ENCODE measurements at places on chromosomes 7 and 10. TPM values are rescaled to one million over a fixed set of nuclear protein-coding genes. Genes with fewer than 3 reads are reported as not detected.

INMT gene
- total RNA-seq: not detected

HPS1 gene
- total RNA-seq: 58.5 TPM

GPR22 gene
- total RNA-seq: not detected

PON1 gene
- total RNA-seq: 0.65 TPM

GDF2 gene
- total RNA-seq: not detected

EBF3 gene
- not detected for total RNA-seq

ATRNL1 gene
- 0.23 TPM for total RNA-seq

GPR85 gene
- total RNA-seq: not detected

TRIM50 gene
- total RNA-seq: not detected

TMEM140 gene
- total RNA-seq: 26.4 TPM

DDX21 gene
- total RNA-seq: 138 TPM

DNA sequence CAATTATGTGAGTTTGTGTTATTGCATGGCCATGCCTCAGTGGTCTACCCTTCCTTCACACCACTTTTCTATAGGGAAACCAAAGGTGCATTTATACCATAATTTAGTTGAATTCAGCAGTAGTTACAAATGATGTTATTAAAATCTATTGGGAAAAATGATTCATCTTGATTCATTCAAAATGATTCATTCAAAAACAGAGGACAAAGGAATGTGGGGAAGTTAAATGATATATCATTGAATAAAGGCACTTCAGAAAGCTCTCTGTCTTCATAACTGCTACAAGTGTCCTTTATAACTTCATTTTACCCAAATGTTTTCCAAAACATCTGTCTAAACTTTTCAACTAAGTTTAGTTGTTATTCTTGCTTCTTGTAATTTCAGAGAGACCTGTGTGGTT lies 722.9 kb downstream of the GRM8 start:
- no peak for DNase-seq
- H3K27ac ChIP-seq: no peak overlapping the region
- H3K4me1 ChIP-seq: no peaks in the 10 kb centered on the region
- H3K36me3 ChIP-seq: no peaks in the 10 kb centered on the region
- no peaks in the 10 kb centered on the region for H3K27me3 ChIP-seq

- no peak for DNase-seq
- no peak overlapping the region for H3K4me3 ChIP-seq
- peaks cover 4% of the 10 kb centered on the region for H3K27me3 ChIP-seq
- no peaks in the 10 kb centered on the region for H3K4me1 ChIP-seq
These were observed 105.3 kb downstream of the PTPN20 start for GRCh38 chr10:47016564-47016963.

- no peaks in the 10 kb centered on the region for H3K36me3 ChIP-seq
- H3K4me3 ChIP-seq: no peak overlapping the region
- no peaks in the 10 kb centered on the region for H3K4me1 ChIP-seq
- H3K27me3 ChIP-seq: no peaks in the 10 kb centered on the region
These were observed 342.5 kb downstream of the RPS24 start for GRCh38 chr10:78375854-78376785.

DNA sequence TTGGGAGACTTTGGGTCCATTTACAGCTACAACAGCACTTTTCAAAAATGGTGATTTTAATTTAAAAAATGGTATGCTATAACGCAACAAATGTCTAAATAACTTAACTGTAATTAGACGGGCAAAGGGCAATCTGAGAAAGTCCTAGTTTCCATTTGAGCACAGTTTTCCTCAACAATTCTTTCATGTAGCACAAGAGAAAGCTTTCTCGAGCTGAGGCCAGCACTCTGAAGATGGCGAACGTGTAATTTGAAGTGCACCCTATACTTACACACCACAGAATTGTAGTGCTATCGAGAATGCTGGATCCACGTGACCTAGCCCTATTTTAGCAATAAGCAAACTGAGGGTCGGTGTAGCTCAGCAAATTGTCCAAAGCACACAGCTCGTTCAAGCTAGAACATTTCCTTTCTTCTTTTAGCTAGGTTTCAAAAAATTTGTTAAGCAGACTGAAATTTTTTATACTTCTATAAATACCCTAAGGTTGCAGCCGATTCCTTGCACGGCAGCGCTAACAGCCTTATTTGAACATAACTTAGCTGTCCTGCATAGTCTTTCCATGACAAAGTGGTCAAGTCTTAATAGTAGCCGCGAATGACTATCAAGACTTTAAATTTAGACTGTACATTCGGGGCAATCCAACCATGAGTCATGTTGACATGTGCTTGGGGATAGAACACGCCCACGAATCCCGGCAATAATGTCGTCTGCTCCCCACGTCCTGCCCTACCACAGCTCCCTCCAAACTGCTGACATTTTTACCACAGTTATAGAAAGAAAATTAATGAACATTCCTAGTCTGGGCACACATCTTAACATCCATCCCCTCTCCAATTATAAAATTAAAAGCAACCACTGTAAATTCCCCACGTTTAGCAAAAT lies 10.0 kb downstream of the KLF6 start:
- peak overlapping the region; percentile 35 for H3K4me3 ChIP-seq
- H3K27me3 ChIP-seq: no peaks in the 10 kb centered on the region
- H3K4me1 ChIP-seq: peaks cover 48% of the 10 kb centered on the region

DNA sequence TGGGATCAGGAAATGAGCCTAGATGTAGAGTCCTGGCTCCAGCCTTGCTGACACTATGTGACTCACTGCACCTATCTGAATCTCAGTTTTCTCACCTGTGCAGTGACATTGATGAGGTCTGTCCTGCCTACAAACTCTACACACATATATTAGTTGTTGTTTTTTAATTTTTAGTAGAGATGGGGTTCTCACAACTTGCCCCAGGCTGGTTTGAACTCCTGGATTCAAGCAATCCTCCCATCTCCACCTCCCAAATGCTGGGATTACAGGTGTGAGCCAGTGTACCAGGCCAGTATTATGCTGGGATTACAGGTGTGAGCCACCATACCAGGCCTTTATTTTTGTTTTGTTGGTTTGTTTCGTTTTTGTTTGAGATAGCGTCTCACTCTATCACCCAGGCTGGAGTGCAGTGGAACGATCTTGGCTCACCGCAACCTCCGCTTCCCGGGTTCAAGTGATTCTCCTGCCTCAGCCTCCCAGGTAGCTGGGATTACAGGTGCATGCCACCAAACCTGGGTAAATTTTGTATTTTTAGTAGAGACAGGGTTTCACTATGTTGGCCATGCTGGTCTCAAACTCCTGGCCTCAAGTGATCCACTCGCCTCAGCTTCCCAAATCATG lies 11.8 kb upstream of the DDIT4 start:
- H3K4me1 ChIP-seq: peaks cover 70% of the 10 kb centered on the region
- H3K36me3 ChIP-seq: peaks cover 1% of the 10 kb centered on the region
- no peak for DNase-seq
- peak overlapping the region; percentile 95 for H3K27ac ChIP-seq
- H3K27me3 ChIP-seq: no peaks in the 10 kb centered on the region

GRCh38 chr10:17240616-17241015 lies 12.6 kb downstream of the VIM start:
- peaks cover 7% of the 10 kb centered on the region for H3K36me3 ChIP-seq
- H3K4me1 ChIP-seq: peaks cover 6% of the 10 kb centered on the region
- no peaks in the 10 kb centered on the region for H3K27me3 ChIP-seq
- DNase-seq: no peak
- H3K4me3 ChIP-seq: no peak overlapping the region

GRCh38 chr10:124671486-124672075 lies 72.6 kb downstream of the FAM53B start:
- peaks cover 62% of the 10 kb centered on the region for H3K4me1 ChIP-seq
- DNase-seq: peak; percentile 43
- H3K27ac ChIP-seq: peak overlapping the region; percentile 73
- H3K4me3 ChIP-seq: peak overlapping the region; percentile 57
- no peaks in the 10 kb centered on the region for H3K27me3 ChIP-seq

DNA sequence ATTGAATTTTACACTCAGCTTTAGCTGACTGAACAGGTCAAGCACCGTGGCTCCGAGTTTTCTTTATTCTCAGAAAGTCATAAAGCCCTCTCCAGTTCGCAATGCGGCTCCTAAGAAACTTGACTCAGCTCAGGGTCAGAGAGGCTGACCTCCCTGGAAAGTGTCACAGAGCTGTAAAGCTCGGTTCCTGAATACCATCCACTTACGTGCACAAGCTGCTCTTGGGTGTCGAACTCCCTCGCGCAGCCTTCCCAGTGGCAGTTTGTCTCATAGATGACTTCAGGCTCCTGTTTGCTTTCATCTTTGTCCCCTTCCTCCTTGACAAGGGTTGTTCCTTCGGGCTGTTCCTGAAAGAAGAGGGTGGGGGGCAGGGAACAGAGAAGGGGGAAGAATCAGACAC lies 213.7 kb downstream of the GLI3 start:
- no peaks in the 10 kb centered on the region for H3K36me3 ChIP-seq
- no peaks in the 10 kb centered on the region for H3K4me1 ChIP-seq
- H3K27ac ChIP-seq: no peak overlapping the region
- H3K4me3 ChIP-seq: no peak overlapping the region
- no peak for DNase-seq

DNA sequence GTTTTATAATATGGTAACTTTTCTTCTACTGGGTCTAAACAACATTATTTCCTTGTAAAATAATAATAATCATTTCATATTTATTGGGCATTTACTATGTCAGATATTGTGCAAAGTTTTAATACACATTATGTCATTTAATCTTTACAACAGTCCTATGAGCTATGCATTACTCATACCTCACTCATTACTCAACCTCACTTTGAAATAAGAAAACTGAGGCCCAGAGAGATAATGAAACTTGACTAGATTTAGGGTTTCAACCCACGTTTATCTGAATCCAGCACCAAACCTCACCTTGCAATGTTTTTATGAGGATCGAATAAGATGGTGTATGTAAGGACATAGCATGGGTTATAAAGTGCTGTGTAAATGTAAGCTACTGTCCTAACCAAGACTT lies 153.2 kb upstream of the SLC13A1 start:
- no peaks in the 10 kb centered on the region for H3K27me3 ChIP-seq
- DNase-seq: no peak
- no peaks in the 10 kb centered on the region for H3K36me3 ChIP-seq

DNA sequence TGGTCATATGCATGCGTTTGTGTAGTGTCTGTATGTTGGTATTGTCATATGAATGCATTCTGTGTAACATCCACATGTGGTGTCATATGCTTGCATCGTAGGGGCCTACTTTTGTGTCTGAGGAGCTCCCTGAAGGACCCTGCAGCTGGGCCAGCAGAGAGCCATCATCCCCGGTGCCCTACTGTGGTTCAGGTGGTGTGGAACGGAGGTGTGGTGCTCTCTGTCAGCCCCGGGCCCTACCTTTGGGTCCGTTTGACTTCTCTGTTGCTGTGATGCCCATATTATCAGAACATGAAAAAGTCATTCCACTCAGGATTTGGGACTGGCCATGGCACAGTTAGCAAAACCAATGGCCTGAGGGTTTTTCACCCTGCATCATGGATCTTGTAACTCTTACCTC lies 217.9 kb downstream of the ADARB2 start:
- no peaks in the 10 kb centered on the region for H3K4me1 ChIP-seq
- H3K27me3 ChIP-seq: no peaks in the 10 kb centered on the region
- no peaks in the 10 kb centered on the region for H3K36me3 ChIP-seq
- H3K4me3 ChIP-seq: no peak overlapping the region
- H3K27ac ChIP-seq: no peak overlapping the region

DNA sequence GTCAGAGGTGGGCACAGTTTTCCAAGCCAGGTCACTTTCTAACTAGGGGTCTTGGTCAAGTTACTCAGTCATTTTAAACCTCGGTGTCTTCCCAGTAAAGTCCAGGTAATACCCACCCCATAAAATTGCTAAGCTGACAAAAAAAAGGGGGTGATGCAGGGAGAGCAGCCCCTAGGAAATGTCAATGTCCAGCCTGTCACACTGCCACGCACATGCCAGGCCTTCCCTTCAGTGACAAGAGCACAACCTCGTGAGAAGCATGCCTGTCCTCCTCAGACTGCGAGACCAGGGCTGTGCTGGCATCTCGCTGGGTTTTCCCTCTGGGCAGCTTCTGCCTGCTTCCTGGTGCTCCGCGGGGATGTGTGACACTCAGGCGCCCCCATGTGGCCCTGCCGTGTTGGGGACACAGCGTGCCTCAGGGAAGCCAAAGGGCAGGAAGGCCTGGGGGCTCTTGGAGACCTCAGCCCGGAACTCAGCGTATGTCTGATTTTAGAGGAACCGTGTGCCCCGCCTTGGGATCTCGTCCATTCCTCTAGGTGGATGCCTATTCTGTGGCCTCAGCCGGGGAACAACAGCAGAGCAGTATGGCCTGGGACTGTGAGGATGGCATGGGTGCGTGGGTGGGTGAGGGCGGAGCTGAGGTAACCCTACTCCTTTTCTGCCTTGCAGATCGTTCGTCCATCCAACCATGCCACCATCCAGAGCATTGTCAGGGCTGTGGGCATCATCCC lies 10.2 kb upstream of the GDF2 start:
- no peaks in the 10 kb centered on the region for H3K36me3 ChIP-seq
- H3K4me3 ChIP-seq: peak overlapping the region; percentile 33
- no peak overlapping the region for H3K27ac ChIP-seq

GRCh38 chr10:85545874-85546273 lies 820.7 kb downstream of the GRID1 start:
- DNase-seq: no peak
- no peak overlapping the region for H3K4me3 ChIP-seq
- H3K27ac ChIP-seq: no peak overlapping the region
- no peaks in the 10 kb centered on the region for H3K4me1 ChIP-seq
- H3K27me3 ChIP-seq: peaks cover 27% of the 10 kb centered on the region

DNA sequence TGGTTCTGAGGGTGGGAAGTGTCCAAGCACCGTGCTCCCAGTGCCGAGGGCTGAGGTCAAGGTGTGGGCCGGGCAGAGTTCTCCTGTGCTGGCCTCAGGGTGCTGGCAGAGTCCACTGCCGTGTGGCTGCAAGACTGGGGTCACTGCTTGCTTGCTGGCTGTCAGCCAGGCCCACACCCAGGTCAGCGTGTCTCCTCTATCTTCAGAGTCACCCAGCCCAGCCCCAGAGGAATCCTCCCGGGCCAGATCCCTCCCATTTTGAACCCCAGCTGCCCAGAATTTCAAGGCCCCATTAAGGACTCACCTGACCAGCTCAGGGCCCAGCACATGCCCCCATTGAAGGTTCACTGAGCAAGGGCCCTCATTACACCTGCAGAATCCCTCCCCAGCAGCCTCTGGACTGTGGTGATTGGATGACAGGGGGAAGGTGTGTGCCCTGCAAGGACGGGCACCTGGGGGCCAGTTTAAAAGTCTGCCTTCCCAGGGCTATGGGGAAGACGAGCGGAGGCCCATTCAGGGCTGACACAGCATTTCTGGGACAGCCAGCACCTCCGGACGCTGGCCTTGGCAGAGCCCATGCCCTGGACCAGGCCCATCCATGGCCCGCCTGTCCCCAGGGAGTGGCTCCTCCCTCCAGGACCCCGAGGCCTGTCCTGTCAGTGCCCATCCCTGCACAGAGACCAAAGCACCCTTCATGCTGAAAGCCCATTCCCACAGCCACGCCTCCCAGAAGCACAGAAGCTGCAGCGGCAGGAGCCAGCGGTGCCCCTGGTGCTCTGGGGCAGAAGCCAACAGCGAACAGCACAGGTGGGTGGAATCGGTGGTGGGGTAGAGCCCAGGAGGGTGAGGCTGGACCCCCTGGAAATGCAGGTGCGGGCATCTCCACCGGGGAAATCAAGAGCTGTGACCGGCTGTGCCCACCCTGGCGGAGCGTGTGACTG lies 45.1 kb upstream of the PPP2R2D start:
- peaks cover 2% of the 10 kb centered on the region for H3K36me3 ChIP-seq
- H3K27ac ChIP-seq: no peak overlapping the region
- H3K4me1 ChIP-seq: no peaks in the 10 kb centered on the region
- H3K27me3 ChIP-seq: no peaks in the 10 kb centered on the region

GRCh38 chr7:38179776-38180226 lies 1.8 kb downstream of the STARD3NL start:
- peak overlapping the region; percentile 86 for H3K4me3 ChIP-seq
- DNase-seq: no peak
- H3K27ac ChIP-seq: peak overlapping the region; percentile 90
- peaks cover 56% of the 10 kb centered on the region for H3K4me1 ChIP-seq
- peaks cover 1% of the 10 kb centered on the region for H3K27me3 ChIP-seq
- peaks cover 5% of the 10 kb centered on the region for H3K36me3 ChIP-seq

Measured in activated T-cell treated with anti-CD3 and anti-CD28 coated beads, Interleukin-2, amount 50 U/mL, for 72 hours (primary cell).